Fibroblast of skin of scalp (primary cell): ENCODE measurements at places on chromosomes 12 and 14.

DNA sequence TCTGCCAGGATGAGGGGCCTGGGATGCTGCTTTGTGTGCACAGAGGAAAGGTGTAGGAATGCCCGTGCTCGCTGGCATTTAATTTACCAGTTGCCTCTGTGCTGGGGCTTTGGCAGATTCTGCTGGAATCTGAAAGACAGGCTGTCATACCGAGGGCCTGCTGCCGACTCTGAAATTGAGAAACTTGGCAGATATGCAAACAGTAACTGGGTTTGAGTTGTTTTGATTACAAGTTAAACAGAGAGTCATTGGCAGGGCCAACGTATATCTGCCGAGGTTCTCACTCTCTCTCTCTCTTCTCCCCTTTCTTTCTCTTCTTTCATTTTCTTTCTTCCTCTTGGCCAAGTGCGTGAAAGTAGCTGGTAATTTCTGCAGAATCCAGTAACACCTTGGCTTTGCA, 618.7 kb downstream of the VRK1 start:
- no peak for DNase-seq

DNA sequence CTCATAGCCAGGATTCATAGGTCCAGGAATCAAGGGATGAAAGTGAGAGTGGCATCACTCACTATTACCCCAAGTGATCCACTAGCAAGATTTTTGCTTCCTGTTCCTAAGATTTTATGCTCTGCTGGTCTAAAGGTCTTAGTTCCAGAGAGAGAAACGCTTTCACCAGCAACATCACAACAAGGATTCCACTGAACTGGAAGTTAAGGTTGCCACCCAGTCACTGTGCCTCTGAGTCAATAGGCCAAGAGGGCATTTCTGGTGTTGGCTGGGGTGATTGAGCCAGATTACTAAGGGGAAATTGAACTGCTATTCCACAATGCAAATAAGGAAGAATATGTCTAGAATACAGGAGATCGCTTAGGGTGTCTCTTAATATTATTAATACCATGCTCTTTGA, 142.5 kb upstream of the ARID2 start:
- no peak for DNase-seq

DNA sequence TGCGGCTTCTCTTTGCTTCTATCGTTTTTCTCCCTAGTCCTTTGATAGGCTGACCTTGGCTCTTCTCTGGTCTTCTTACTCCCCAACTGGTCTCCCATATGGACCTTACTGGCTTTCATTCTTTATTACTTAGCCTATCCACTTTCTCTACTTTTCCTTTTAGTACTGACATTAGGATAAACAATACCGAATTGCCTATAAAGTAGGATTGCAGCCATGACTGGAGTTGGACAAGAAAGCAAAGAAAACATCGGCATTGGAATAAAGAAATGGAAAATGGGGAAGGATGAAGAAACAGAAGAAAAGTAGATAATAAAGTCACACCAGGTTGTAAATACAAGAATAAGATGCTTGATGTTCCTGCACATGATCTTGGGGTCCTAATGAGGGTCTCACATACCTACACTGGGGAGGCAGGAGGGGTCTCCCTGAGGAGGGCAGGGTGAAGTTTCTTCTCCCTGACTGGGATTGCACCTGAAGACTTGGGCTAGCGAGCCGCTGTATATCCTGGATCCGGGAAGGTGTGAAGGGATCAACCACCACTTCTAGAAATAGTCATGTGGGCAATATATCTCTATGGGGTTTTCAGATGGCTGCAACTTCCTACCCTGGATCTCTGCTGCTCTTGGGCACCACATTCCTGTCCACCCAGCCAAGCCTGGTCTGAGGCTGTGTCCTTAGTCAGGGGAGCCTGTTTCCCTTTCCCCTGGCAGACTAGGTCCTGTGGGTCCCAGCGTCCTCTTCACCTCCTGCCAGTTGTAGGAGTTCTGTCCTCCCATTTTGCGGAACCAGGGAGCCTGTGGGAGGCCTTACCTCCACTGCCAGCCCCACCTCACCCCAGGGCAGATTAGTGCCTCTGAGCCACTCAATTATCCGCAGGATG, 13.1 kb downstream of the NKX2-1 start:
- DNase-seq, result no peak

- DNase-seq, result no peak
These were observed 34.9 kb downstream of the EVL start for GRCh38 chr14:100100032-100100703.

- DNase-seq, result peak; percentile 6
These were observed 26.0 kb downstream of the WBP11 start for GRCh38 chr12:14777271-14777670.

- DNase-seq, result peak; percentile 97
These were observed 108.3 kb downstream of the CRADD start for GRCh38 chr12:93785249-93786010.

- DNase-seq, result no peak
These were observed 22.7 kb downstream of the MFAP5 start for GRCh38 chr12:8639936-8640335.

DNA sequence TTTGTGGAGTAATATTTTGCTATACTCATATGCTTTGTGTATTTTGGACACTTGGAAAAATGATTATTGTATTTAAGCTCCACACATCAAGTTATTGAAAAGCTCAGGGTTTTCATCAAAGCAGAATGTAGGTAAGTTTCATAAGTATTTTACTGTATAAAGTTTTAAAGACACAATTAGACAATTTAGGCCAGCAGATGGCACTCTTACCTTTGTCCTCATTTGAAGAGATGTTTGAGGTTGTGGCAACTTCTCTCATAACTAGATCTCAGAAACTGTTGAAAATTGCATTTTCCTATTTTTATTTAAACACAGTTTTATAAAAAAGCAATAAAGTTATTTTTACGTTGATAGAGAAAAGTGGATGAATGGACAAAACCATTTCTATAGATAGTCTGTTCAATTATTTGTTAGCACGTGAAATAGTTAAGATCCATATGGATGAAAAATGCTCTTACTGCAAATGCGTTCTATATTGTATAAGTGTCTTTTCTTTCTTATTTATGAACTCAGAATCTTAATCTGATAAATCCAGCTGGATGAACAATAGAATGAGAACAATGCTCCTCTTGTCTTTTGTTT, 300.0 kb downstream of the AEBP2 start:
- peak; percentile 76 for DNase-seq

- peak; percentile 20 for DNase-seq
These were observed 138.0 kb downstream of the ASCL4 start for GRCh38 chr12:107912421-107913004.

DNA sequence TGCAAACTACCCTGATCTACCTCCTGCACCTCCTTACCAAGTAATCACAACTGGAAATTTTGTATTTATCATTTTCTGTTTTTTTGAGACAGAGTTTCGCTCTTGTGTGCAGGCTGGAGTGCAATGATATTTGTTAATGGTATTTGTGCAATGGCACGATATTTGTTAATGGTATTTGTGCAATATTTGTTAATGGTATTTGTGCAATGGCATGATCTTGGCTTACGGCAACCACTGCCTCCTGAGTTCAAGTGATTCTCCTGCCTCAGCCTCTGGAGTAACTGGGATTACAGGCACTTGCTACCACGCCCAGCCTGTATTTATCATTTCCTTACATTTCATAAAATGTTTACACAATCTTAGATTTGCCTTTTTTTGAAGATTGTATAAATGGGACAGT, 5.7 kb upstream of the NECAP1 start:
- no peak for DNase-seq

GRCh38 chr14:79201564-79202207, 1009.6 kb downstream of the DIO2 start:
- DNase-seq, result no peak

DNA sequence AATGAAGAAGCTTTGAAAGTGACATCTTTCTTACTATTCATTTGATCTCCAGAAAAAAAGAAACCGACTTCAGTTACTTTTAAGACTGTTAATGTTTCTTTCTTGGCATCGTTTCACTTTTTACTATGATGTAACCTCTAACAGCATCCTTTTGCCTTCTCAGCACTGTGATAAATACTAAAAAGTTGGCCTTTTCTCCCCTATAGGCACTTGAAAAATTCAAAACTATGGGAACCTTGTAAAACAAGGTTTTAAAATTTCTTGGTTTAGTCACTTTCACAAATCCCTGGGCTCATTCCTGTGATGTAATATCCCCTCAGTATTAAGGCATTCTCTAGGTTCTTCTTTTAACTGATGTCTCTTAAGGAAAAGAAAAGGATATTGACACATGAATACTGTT, 281.8 kb downstream of the EGLN3 start:
- DNase-seq, result peak; percentile 56

- no peak for DNase-seq
These were observed 178.8 kb downstream of the NTS start for GRCh38 chr12:86052921-86053320.

DNA sequence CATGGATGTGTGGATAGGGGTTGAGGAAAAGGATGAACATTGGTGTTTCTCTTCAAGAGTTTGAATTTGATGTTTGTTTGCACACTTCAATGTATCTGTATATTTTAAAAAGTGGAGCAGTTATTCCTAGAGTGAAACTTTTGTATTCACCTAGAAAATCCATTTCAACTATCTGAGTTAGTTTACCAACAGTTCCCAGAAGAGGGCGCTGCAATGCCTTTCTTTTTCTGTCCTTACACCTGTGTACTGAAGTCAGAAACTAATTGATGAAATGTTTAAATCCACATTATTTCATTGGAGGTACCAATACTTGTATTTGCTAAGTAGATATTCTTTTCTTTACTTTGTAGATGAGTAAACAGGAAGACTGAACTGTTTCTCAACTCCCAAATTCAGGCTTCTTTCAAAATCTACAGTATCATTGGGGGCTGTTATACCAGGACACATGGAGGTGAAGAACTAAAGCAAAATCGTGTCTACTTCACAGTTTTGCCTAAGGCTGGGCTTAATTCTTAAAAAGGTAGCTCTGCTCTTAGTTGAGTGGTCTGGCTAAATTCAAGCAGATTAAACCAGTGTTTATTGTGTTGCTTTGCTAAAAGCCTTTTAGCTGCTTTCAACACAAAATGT, 26.6 kb upstream of the KLRB1 start:
- peak; percentile 44 for DNase-seq

DNA sequence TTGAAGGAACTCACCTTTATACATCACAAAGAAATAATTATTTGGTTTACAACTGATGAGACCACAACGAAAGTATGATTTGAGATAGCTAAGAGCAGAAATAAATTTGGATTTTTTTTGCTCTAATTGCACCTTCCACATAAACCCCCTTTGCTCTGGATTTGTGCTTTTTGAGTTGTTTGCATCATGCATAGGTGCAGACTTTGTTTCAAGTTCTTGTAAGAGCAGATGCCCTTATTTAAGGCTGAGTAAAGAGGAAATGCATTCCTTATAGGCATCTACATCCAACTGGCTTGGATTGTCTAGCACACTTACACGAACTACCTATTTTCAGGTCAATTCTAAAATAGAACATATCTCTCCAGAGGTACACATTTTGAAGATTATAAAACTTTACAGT, 6.6 kb upstream of the CCND2 start:
- no peak for DNase-seq

GRCh38 chr12:96241846-96242256, 47.7 kb downstream of the ELK3 start:
- peak; percentile 67 for DNase-seq

DNA sequence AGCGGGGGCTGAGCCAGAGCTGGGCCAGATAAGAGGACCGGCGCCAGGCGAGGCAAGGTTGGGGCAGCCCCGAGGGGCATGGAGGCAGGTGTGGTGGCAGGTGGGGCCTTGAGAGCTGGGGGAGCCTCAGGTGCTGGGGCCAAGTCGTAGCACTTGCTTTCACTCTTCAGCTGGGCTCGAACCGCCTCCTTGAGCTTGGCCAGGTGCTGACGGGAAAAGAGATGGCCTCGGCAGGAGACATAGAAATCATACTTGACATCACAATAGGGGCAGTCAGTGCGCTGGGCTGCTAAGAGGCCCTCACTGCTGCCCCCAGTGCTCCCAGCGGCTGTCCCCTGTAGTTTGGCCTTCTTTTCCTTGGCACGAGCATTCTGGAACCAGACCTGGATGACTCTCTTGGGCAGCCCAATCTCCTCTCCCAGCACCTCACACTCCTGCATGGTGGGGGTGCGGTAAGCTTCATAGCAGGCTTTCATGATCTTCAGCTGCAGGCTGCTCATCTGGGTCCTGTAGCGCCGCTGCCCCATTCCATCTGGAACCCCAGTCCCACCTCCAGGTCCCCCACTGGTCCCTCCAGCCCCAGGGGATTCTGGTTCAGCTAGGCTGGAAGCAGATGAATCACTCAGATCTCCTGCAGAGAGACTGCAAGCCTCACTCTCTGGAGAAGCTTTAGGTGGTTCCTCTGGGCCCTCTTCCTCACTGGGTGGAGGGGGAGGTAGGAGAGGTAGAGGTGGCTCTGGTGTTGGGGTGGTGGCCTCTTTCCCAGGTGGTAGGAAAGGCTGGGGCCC, 28.1 kb downstream of the ZFHX2 start:
- DNase-seq, result no peak

DNA sequence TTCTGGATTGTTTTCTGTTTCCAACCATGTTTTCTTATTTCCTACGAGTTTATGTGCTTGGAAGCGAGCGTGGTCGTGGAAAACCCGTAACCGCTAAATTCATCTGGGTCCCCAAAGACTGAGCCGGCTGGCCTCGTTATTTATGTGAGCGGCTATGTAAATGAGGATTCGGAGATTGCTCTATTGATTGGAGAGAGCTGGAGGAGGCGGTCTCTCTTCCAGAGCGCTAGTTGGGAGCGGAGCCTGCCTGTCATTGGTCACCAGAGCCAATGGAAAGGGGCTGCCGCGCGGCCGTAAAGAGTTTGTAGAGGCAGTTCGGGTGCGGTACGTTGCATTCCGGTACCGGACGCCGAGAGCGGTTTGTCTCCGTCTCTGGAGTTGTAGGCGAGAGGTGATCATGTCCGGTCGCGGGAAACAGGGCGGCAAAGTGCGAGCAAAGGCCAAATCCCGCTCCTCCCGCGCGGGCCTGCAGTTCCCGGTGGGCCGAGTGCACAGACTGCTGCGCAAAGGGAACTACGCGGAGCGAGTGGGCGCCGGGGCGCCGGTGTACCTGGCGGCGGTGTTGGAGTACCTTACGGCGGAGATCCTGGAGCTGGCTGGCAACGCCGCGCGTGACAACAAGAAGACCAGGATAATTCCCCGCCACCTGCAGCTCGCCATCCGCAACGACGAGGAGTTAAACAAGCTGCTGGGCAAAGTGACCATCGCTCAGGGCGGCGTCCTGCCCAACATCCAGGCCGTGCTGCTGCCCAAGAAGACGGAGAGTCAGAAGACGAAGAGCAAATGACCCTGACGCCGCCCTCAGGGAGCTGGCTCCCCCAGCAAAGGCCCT, 29.0 kb downstream of the WBP11 start:
- peak; percentile 96 for DNase-seq

DNA sequence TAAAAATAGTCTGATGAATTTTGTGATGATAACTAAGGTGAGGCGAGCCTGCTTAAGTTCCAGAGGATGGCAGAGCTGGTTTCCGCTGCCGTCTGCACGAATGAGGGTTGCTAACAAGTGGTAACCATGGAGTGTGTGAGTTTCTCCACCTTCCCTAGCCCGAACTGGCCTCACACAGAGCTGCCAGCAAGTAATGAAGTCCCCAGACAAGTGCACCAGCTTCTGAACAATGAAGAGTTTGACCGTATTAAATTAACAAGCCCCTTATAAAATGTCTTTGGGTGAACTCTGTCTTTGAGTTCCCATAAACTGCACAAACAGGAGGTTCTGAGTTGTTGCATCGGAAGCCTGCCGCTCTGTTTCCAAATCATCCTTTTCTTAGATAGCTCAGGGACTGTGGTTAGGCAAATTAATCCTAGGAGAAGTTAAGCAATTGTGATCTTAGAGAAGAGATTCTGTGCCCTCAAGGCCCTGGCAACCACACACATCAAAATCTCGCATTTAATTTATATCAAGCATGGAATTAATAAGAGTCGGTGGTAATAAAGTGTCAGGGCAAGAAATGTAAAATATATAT, 274.1 kb upstream of the DAAM1 start:
- no peak for DNase-seq

- DNase-seq, result no peak
These were observed 197.4 kb upstream of the ARID2 start for GRCh38 chr12:45532113-45532512.

- peak; percentile 71 for DNase-seq
These were observed at the start of gene CDH24 for GRCh38 chr14:23056956-23057756. CDH24 (minus strand) TSS chr14:23057520; CDS start chr14:23055733, 1,787 bp downstream.
